Uterus (tissue), 4 donors: ENCODE measurements at places on chromosomes 16 and 17. TPM values are rescaled to one million over a fixed set of nuclear protein-coding genes. Genes with fewer than 3 reads are reported as not detected.

The NXN gene
- 6.5 TPM for total RNA-seq

The P2RX1 gene
- total RNA-seq, result 18.8 TPM

The FNDC8 gene
- total RNA-seq, result not detected

The HSPB9 gene
- total RNA-seq, result 0.28 TPM

The CIBAR2 gene
- total RNA-seq, result not detected

The ARHGAP23 gene
- 119 TPM for total RNA-seq

The KRT24 gene
- not detected for total RNA-seq
